ENCODE measurements at places on chromosomes 6 and 20.

DNA sequence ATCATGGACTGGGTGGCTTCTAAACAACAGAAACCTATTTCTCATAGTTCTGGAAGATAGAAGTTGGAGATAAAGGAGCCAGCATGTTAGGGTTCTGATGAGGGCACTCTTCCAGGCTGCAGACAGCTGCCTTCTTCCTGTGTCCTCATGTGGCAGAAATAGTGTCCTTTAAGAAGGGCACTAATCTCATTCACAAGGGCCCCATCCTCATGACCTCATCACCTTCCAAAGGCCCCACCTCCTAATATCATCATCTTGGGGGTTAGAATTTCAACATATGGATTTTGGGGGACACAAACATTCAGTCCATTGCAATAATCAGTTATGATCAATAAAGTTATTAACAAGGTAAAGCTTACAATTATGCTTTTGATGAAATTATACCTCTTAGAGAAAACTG is 130.8 kb upstream of the SLC22A23 start:
- no peak for DNase-seq

DNA sequence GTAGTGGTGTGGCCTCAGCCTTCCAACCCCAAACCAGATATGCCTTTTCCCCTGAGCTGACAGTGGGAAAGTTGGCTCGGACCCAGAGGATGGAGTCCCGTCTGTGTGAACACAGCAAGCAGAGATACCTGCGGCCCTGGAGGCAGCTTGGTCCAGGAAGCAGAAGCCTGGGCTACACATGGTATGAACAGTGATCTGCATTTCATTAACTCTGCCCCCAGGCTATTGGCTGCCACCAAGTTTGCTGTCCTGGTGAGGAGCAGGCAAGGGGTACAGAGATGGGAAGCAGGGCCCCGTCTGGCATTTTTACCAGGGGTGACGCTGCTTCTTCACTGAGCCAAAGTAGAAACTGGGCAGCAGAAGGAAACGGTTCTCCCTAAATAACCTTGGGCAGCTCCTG is 90.0 kb downstream of the EDN3 start:
- DNase-seq: no peak

DNA sequence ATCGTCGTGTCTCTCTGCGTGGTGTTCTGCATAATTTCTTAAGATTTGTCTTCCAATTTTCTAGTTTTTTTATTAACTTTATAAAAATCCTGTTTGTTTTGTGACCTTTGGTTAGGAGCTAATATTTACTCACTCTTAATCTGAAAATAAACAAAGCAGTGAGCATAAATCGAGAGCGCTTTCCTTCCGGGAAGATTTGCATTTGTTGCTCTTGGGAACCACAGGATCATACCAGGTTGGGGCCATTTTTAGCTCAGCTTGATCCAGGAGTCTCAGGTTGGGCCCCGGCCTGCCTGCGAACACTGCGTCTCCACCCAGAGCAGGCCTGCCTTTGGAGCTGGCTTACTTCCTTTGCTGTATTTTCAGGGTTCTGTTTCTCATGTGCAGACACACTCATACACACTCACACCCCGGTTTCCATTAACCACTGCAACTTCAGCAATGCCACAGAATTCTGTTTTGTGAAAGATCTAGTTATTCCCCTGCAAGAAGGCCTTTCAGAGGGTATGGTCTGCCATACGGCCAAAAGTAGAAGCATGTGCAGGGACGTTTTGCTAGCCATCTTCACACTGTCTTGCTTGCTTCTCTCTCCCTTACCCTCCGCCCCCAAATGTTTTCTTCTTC is 17.3 kb downstream of the BPHL start:
- no peak for DNase-seq

DNA sequence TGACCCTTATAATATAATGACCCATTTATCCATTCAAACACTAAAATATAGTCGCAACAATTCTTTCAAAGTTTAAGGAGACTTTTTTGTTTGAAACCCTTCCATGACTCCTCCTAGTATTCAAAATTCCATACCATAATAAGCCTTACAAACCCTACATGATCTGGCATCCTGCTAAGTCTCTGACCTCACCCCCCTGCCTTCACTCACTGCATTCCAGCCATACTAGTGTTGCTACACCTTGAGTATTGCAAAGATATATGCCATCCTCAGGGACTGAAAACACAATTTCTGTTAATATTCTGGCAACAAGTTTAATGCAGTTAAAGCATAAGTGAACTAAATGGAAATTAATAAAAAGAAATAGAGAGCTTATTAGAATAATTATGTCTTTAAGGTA is 168.4 kb downstream of the EYS start:
- DNase-seq: no peak

DNA sequence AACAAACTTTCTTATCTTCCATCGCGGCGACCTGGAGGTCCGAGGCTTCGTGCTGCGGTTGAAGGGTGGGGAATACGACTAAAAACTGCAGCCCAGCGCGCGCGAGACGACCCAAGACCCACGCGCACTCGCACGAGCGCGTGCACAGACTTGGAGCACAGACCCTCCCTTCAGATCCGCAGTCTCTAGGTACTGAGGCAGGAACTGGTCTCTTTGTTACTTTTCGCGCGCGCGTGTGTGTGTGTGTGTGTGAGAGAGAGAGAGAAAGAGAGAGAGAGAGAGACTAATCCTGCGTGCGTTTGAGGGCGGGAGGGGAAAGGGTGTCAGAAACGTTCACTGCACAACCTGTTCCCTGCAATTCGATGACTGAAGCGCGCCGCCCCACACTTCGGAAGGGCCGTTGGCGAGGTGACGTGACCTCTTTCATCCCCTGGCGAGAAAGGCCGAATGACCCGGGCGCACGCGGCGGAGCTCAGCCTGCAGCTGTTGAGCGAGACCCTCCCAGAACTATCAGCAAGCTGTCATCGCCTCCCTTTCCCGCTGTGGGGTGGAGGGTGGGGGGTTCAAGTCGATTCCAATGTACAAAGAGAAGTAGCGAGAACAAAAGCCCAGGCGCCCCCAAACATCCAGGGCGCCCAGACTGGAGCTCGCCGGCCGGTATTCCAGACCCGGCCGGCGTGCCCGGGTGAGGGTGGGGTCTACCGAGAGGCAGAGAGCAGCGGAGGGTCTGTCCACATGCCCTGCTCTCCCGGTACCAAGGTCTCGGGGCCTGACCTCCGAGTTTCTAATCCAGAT is 1.5 kb upstream of the TUBB2B start:
- no peak for DNase-seq

- no peak for DNase-seq
These were observed 92.1 kb downstream of the POPDC3 start for GRCh38 chr6:105087571-105088211.

All from left ventricle myocardium superior (tissue), 1 donor.